ENCODE measurements at places on chromosomes 13 and 19.

- DNase-seq = no peak
These were observed 16.0 kb upstream of the ZNF554 start for GRCh38 chr19:2803486-2804155.

GRCh38 chr19:43738780-43739211, 16.0 kb downstream of the SMG9 start:
- DNase-seq = no peak

DNA sequence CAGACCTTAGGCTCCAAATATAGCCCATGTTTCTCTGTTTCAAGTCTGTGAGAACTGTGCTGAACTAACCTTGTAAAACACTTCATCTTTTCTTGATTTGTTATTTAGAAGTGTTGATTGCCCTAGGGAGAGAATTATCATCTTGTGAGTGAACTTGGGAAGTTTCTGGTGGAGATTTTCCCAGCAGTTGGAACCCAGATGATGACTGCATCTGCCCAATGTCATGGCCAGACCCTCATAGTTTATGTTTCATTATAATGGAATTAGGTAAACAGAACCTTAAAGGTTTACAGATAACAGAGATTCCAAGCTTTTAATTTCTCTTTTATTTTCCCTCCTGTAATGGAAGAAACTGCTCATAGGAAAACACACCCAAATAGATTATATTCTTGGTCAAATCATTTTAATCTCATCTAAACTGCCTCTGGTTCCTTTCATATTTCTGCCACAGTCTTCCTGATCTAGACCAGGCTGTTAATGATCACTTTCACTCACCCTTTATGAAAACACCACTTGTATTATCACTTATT, 569.1 kb downstream of the KCTD12 start:
- DNase-seq = no peak

GRCh38 chr13:52001120-52001731, 10.0 kb downstream of the ATP7B start:
- DNase-seq = peak; percentile 55

DNA sequence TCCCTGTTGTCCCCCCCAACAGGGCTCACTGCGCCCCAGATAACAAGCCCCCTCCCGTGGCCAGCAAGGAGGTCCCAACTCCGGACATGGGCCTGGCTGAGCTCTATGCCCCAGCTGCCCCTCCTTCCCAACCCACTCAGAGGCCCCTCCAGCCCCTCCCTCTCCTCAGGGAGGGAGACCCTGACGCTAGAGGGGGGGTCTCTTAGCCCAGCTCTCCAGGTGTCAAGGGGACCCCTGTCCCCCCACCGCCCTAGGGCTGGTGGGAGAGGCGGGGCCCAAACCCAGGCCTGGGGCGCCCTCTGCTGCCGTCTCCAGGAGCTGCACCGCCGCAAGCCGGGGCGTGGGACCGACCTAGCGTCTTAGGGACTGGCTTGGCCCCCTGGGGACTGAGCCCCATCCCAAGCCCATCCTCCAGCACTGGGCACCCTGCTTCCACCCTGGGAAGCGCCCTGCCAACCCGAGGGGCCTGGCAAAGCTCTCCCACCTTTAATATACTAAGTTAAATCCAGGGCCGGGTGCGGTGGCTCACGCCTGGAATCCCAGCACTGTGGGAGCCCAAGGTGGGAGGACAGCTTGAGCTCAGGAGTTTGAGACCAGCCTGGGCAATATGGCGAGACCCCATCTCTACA, 1.4 kb downstream of the GRIN3B start:
- DNase-seq = peak; percentile 67

- peak; percentile 89 for DNase-seq
These were observed 4.1 kb downstream of the SWSAP1 start for GRCh38 chr19:11378319-11379189.

GRCh38 chr13:30617315-30618185, at the start of gene USPL1:
Gene USPL1, plus strand, starts transcription at chr13:30617920. Its CDS starts 3,221 bp downstream, at chr13:30621141.
- peak; percentile 100 for DNase-seq

DNA sequence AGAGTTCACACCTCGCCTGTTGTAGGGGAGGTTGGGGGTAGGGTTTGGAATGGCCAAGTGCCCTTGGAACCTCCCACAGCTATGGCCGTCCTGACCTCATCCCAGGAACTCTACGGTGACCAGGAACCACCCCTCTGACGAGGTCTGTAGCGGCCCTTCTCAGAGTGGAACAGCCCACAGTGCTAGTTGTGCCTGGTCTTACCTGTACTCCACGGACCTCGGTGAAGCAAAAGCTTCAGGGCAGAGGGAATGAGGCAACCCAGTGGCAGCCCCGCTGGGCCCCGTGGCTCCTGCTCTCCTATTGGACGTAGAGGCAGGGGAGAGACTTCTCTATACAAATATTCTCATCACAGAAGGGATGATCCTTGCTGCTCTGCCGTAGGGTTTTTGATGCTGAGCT, 7.1 kb downstream of the TSSK6 start:
- no peak for DNase-seq

DNA sequence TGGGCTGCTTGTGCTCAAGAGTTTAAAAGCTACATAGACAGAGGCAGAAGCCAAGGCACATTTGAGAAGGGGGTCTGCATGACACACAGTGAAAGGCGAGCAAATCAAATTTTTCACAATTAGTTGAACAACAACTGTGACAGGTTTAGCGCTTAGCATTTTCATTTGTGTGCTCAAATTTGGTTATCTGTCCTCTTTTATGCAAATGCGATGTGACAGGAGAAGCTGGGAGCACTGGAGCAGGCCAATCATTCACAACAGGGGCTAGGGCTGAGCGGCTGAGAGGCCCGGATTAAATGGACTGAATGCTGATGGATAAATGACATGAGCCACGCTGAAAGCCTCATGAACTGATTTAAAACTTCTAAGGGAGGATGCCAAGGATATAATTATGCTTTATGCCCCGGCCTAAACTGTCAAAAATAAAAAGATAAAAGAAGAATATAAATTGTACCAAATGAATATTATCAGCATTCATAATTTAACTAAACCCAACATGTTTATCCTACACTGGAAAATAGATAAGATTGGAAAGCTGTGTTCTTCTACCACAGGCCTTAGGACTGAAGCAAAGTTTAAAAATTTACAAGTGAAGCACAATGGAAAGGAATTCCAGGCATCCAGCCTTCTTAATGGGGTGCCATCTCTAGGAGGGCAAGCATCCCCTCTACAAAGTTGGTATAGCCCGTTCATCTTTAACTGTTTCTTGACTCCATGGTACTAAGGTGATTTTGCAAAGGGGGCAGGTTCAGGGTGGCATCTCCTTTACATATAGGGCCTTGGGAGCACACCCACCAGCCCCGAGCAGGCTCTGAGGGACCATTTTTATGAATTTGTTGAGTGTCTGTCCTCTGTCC, 117.9 kb downstream of the RBM26 start:
- DNase-seq = no peak

DNA sequence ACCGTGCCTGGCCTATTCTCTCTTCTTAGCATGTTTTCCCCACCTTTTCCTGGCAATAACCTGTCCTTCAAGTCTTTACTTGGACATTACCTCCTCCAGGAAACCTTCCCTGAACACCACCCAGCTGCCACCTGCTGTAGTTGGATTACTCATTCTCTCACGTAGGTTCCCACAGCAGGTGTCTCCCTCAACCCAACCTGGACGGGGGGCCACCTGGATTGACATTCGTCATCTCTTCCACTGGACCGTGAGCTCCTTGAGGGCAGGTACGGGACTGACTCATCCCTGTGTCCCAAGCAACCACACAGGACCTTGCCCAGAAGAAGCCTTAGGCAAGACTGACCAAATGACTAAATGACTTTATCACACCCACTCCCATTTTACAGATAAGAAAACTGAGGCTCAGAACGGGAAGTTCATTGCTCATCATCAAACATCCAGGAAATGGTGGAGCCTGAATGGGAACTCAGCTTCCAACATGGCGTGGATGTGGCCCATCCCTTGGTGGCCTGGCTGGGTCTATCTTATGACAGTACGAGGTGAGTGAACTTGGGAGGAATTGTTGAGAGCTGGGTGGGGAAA, 3.5 kb upstream of the KLK6 start:
- no peak for DNase-seq

- peak; percentile 58 for DNase-seq
These were observed 77.3 kb downstream of the DHRS12 start for GRCh38 chr13:51726446-51727193.

- peak; percentile 90 for DNase-seq
These were observed 587 bp downstream of the TMEM238 start for GRCh38 chr19:55383279-55384130.

GRCh38 chr13:76917095-76917494, 30.9 kb upstream of the KCTD12 start:
- DNase-seq = peak; percentile 78

DNA sequence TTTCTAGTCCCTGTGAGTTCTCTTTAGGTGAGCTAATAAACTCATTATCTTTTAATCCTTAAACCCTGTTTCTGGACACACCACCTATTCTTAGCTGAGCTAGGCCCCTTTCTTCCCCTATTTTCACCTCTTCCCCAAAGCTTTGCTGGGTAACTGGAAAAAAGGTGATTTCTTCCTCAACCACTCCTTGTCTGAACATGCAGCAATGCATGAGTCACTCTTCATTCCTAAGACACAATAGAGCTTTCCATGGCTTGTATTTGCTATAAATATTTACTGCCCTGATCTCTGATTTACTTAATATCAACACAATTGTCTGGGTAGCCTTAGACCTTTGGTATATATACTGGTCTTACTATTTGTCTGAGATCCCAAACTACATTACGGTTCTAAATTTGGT, 370.9 kb downstream of the KLF5 start:
- DNase-seq = peak; percentile 1

DNA sequence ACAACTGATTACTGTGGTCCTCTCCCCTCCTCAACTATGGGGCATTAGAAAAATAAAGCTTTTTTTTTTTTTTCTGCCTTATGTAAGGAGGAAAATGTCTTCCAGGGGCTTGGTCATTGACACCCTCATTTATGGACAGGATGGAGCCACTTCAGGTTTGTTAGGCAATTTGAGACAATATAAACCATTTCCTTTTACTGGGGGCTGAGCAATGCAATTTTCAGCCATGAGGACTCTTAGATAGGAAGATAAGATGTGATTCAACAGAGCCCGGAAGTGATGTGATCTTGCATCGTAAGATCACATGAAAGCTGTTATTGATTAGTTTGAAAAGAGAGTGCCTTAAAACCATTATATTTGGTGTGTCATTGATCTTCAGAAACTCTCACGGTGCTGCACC, 210.8 kb downstream of the OXGR1 start:
- DNase-seq = no peak

GRCh38 chr13:100594731-100595130, 6.1 kb upstream of the GGACT start:
- no peak for DNase-seq

Measured in foreskin fibroblast (primary cell).